Dermis microvascular lymphatic vessel endothelial cell (primary cell): ENCODE measurements at places on chromosomes 6 and 20. TPM values are rescaled to one million over a fixed set of nuclear protein-coding genes. Genes with fewer than 3 reads are reported as not detected.

DNA sequence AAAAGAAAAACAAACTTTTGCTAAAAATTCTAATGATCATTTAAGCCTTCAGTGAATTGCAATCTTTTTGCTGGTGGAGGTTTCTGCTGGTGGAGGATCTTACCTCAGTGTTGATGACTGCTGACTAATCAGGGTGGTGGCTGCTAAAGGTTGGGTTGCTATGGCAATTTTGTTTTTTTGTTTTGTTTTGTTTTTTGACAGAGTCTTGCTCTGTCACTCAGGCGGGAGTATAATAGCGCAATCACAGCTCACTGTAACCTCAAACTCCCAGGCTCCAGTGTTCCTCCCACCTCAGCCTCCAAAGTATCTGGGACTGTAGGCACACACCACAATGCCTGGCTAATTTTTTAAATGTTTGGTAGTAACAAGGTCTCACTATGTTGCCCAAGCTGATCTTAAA is 94.7 kb downstream of the ANKRD6 start:
- DNase-seq: no peak

- DNase-seq: peak; percentile 74
Measured at GRCh38 chr20:10040070-10040975, 5.5 kb downstream of the ANKEF1 start.

SLC52A3 gene
- total RNA-seq: under 0.01 TPM in 1 of 2 replicates, not detected in the other

GRCh38 chr6:85923013-85923430 is 280.3 kb upstream of the SYNCRIP start:
- DNase-seq: peak; percentile 51

DNA sequence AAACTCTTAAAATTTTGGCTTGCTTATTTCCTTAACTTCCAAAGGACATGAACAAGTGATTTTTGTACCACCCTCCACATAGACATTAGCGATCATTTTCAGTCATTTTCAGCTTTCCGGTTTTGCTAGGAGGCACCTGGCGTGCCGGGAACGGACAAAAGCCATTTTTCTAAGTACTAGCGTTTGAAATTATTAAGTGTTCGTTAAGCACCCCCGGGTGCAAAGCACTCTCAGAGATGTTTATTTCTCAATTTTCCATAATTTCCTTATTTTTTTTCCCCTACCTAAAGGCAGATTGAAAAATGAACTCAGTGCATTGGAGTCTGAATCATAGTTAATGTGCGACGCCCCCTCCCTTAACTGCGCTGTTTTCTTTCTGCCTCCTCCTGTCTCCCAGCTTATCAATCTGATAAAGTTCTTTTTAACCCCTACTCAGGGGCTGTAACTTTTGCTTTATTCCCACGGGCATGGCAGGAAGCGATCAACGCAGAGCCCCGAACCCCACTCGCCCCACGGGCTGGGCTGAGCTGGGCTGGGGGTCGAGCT is 58.2 kb downstream of the ZNF831 start:
- DNase-seq: peak; percentile 6

GRCh38 chr20:22576733-22577514 is 7.4 kb downstream of the FOXA2 start:
- no peak for DNase-seq

IYD gene
- not detected in 2 replicates for total RNA-seq

PRRT1 gene
- total RNA-seq: under 0.01 TPM in 2 replicates

DNA sequence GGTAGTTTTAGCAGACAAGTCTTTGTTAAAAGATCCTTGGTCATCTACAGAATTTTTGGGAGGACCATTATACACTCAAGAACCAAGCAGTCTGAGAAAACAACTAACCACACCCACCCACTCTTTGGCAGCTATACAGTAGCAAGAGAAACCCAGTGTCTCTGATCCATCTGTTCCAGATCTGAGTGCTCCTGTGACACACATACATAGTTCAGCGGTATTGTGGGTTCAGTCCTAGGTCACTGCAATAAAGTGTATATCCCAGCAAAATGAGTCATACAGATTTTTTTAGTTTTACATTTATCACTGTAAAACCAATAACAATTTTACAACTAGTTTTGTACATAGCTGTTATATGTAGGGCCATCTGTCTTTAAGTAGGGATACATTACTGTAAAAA is 47.4 kb upstream of the PAK5 start:
- DNase-seq: no peak

EDN3 gene
- not detected in 2 replicates for total RNA-seq

- peak; percentile 73 for DNase-seq
Measured at GRCh38 chr6:152380351-152380767, 256.8 kb downstream of the SYNE1 start.

TRDN gene
- not detected in 2 replicates for total RNA-seq

DNA sequence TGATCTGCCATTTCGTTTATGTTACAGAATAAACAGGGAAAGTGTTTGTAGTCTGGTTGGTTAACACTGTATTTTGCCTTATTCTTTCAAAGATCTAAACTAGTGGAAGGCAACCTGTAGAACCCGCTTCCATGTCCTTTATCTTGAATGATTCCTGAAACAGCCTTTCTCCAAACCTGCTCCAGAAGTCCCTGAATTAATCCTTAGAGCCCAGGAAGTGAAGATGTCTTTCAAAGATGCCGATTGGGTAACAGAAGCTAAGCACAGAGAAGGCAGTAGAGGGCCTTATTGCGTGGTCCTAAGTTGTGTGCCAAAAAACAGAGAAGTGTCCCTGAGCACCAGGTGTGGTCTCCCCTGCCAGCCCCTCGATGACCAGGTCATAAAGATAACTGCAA is 19.2 kb upstream of the ZSCAN16 start:
- no peak for DNase-seq

DNA sequence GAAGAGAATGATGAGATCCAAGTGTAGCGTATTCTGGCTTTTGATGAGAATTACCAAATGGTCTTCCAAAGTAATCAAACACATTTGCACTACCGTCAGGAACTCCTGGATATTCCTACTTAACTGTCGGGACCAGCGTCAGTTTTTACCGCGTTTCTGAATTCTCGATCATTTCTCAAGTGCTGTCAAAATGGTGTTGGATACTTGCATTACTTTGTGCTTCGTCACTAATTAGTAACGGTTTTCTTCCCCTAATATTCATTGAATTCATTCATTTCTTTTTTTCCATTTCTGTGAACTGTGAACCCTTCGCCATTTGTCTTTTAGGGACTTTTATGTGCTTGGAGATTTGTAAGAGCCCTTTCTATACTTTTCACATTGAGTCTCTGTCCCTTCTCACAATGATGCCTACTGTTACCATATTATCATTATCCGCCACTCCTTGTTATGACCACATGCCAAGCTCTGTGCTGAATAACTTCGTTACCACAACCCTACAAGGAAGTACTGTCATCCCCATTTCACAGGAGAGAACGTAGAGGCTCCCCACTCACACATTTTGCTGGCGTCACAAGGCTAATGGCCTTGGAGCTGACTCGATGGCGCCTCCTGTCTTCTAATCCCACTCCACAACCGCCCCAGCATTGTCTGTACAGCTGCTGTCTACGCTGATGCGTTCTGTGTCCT is 74.2 kb upstream of the QKI start:
- DNase-seq: no peak

DNA sequence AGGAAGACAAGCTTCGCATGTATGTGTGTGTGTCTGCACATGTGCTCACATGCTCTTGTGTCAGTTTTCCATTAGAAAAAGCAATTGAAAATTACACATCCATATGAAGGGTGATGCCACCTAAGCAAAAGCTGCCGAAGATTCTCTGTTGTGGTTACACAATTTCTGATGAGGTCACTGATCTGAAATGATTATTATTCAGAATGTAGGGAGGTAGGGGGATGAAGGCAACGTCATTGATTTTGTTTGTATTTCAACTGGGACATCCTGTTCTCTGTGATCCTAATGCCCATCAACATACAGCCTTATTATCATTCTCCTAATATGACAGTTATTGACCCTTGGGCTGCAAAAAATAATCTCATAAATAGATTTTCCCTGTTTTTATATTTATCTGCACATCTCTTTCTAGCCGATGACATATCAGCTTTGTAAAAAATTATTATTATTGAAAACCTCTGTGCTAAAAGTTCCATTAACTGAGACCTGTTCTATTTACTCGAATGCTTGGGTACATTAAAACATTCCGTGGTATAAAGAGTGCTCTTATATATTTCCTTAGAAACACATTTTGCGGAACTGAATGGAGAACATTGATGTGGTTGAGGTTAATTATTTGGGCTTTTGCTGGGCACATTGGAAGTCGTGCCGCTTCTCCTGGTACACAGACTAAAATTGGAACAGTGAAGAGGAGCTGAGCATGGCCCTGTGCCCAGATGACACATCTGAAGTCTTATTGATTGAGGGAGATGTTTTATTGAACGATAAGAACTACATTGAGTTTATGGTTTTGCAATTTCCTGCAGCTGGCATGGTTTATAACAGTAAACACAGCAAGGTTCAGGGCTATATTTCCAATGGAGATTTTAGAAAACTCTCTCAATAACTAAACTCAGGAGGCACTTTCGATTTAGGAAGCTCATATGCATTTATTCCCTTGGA is 51.3 kb downstream of the ZNF831 start:
- no peak for DNase-seq

DNA sequence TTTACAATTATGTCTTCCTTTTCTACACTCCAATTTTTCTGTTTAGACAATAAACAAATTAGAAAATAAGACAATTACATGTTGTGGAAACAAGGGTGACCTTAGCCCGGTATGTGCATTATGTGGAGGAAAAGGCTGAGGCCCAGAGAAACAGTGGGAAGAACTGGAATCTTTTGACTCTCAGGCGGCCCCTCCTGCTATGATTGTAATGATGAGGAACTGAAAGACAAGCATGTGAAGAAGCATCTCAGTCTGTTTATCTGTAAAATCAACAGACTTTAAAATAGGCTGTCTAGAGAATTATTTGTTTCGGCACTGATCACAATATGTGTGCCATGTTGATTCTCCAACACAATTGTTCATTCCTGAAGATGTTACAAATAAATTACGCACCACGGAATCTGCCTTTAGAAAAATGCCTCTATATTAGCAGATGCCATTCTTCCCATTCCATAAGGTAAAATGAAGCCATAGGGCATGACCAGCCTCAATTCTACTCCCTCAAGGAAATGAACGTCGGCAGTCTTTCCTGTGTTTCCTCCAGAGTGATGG is 1201.6 kb upstream of the CITED2 start:
- DNase-seq: no peak

DNA sequence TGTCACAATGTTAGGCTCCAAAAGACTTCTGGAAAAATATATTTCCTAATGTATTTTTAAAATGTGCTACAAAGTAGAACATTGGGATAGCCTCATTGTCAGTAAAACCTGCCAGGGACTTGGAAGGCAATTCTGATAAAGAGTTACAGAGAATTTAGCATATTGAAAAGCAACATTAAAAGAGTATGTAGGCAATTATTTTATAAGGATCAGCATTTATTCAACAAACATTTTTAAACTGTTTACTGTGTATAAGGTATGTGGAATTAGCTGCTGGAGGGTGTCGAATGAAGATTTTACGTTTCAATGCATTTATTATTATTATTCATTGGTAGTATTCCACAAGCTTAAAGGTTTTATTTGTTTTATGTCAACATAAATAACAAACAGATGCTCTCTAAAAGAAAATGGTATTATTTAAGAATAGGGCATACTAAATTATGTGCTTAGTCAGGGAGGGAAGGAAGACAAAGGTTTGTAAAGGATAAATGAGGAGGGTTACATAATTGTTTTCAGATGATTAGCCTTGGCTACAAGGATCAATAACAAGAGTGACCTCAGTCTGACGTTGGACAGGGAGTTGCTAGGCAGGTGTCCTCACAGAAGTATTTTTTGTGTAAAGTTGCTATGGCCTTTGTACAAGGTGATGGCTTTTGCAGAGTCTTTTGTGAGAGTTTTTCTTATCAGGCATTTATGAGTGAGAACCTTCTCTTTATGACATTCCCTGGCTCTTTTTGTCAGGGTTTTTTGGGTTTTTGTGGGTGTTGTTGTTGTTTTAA is 313.4 kb upstream of the PLCB4 start:
- no peak for DNase-seq

TMEM200A gene
- total RNA-seq: under 0.01 TPM in 2 replicates

SLC26A8 gene
- total RNA-seq: not detected in 2 replicates

SMLR1 gene
- total RNA-seq: not detected in 2 replicates

GRCh38 chr6:134309983-134310605 is 7.8 kb downstream of the SGK1 start:
- DNase-seq: no peak
